NCI-H774 (cell line): ENCODE measurements at places on chromosomes 1 and 21.

DNA sequence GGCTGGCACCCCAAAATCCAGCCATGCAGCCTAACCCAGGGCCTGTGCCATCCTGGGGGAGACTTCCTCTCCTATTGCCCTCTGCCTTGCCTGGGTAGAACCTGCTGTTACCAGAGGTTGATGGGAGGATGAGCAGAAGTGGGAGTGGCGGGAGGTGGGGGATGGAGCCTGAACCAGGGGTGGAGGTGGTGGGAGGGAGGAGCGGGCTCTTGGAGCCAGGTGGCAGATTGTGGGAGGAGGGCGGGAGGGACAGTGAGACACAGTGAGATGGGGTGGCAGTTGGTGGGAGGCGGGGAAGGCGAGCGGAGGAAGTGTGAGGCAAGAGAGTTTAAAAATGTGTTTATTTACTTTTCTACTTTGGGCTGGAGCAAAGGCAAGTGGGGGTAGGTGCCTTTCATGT is 87.3 kb downstream of the KCNJ6 start:
- no peak for DNase-seq

- DNase-seq: no peak
Measured at GRCh38 chr1:159009287-159009686, 420 bp upstream of the IFI16 start.

GRCh38 chr21:31576428-31576827 is 83.1 kb upstream of the SOD1 start:
- DNase-seq: no peak

DNA sequence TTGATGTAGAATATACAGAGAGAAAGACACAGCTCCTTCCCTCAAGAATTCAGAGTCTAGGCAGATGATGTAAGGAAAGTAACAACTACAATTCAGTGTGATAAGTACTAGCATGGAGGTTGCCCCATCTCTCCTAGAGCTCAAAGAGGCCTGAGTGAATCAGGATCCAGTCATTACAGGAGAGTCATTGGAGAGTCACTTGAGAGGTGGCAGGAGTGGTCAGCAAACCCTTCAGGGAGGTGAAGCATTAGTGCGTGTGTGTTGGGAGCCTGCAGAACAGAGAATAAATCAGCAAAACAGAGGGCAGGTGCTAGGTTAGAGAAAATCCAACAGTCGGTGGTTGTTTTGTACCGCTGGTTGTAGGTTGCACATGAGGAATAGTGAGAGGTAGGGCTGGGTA is 46.1 kb downstream of the GRIK1 start:
- no peak for DNase-seq

DNA sequence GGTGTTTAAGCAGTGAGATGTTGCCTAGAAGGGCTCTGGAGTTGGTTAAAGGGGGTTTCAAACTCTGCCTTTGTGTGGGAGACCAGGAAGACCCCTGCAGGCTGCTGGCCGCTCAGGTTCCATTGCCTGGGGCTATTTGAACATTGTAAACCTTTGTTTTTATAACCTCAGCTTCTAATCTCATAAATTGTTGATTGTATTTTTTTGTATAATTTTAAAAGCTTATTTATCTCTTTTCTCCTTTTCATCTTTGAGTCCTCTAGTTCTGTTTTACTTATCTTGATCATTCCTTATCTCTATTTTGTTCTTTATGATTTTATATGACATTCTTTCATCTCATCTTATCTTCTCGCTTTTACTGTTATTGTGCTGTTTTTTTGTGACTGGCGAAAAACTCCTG is 45.5 kb upstream of the SOX13 start:
- DNase-seq: no peak

GRCh38 chr1:199954699-199955098 is 72.8 kb upstream of the NR5A2 start:
- DNase-seq: no peak

GRCh38 chr21:22900490-22900889 is 1902.3 kb downstream of the NCAM2 start:
- DNase-seq: no peak

- DNase-seq: no peak
Measured at GRCh38 chr1:43465505-43466067, 11.9 kb upstream of the HYI start.

GRCh38 chr1:103162360-103162759 is 54.0 kb upstream of the COL11A1 start:
- DNase-seq: no peak

DNA sequence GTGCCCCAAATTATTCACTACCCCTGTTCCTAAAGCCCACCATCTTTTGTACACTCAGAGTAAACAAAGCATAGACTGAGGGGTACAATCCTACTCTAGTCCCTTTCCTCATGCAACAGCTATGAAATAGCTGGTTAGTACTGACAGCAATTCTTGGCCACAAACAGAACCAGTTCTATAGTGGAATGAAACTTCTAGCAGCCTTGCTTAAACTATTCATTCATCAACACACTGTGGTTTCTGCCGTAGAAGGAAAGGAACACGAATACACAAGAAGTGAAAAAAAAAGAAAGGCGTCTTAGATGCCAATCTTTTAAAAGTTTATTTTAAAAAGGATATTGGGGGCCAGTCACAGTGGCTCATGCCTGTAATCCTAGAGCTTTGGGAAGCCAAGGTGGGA is 9.9 kb downstream of the PSMB2 start:
- DNase-seq: no peak

GRCh38 chr1:157813269-157813668 is 6.7 kb downstream of the FCRL1 start:
- no peak for DNase-seq

DNA sequence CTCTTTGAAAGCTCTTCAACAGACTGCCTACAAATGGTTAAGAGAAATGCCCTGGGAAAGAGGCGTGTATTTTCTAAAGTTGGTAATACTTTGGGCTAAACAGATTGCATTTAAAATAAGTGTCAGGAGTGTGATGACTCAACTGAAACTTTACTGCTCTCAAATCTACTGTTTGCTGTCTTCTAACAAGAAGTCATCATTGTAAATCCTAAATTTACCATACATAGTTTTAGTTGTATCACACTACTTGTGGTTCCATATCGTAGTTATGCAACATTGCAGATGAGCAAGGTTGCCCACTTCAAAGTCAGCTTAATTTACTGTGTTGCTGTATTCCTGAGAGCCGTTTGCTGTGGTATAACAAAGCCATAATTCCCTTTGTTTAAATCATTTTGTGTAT is 59.6 kb downstream of the RGS21 start:
- no peak for DNase-seq

DNA sequence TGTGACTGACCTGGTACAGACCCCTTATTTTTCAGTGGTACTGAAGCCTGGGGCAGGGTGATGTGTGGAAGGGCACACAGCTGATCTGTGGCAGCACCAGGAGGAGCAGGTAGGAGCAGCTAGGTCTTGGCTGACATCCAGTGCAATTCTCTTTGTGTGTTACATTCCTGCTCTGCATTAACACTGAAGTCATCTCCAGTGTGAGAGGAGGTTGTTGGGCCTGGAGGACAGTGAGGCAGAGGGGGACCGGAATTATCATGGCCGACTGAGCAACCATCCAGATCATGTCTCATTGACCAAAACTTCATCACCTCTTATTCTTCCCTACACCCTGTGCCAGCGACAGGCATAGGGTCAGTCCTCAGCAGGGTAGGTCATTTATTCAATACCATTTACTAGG is 1.5 kb downstream of the SLAMF8 start:
- no peak for DNase-seq

- DNase-seq: no peak
Measured at GRCh38 chr1:202011994-202012393, 1.6 kb downstream of the ELF3 start.

DNA sequence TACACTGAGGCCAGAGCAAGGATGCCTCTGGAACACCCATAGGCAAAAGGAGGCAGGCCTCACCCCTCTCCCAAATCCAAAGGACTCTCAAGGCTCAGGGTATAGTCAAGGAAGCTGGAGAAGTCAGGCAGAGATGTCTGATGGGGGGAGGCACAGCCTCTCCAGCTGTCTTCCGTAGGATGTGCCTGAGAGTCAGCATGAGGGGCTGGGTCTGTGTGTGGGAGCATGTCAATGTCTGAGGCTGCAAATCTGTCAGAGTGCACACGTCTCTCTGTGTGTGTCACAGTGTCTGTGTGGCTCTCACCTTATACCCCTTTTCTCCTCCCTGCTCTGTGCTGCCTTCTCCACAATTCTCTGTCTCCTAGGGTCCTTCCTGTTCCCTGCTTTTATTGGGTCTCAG is 4.0 kb downstream of the HPCAL4 start:
- no peak for DNase-seq

DNA sequence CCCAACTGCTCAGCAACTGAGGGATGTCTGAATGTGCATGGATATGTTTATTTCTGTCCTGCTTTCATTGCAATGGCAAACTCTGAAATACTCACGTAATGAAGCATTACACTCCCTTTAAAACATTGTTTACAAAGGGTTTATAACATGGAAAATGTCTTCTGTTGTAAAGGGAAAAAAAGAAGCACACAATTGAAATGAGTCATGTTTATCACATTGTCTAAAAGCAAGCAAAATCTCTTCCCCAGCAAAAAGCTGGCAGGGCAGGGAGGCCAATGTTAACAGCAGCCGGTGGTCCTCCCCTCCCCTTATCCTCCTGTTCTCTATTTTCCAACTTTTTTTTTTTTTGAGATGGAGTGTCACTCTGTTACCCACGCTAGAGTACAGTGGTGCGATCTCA is 3.9 kb upstream of the EFNA1 start:
- DNase-seq: no peak

GRCh38 chr1:82057011-82057410 is 256.3 kb downstream of the ADGRL2 start:
- no peak for DNase-seq

- DNase-seq: no peak
Measured at GRCh38 chr1:61556631-61557030, 168.3 kb downstream of the TM2D1 start.
